Esophagus squamous epithelium (tissue), 5 donors: ENCODE measurements at places on chromosomes 2 and 18.

- no peak for DNase-seq
These were observed 524 bp upstream of the FEV start for GRCh38 chr2:218985325-218986091.

DNA sequence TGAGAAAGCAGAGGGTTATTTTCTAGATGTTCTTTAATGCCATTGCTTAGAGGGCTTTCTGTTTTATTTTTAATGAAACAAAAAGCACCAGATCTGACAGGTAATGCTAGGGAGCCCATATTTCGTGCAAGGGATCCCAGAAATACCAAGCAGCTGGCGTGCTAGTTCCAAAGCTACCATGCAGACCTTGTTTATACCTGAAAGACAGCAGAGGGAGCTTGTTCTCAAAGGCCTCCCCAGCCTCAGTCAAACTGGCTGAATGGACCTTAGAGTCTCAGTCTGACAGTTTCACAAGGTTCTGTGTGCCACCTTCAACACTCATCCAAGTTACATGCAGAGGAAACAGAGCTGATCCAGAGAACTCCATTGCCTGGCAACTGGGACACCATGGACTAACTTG, 48.6 kb downstream of the GALNT14 start:
- no peak for DNase-seq

DNA sequence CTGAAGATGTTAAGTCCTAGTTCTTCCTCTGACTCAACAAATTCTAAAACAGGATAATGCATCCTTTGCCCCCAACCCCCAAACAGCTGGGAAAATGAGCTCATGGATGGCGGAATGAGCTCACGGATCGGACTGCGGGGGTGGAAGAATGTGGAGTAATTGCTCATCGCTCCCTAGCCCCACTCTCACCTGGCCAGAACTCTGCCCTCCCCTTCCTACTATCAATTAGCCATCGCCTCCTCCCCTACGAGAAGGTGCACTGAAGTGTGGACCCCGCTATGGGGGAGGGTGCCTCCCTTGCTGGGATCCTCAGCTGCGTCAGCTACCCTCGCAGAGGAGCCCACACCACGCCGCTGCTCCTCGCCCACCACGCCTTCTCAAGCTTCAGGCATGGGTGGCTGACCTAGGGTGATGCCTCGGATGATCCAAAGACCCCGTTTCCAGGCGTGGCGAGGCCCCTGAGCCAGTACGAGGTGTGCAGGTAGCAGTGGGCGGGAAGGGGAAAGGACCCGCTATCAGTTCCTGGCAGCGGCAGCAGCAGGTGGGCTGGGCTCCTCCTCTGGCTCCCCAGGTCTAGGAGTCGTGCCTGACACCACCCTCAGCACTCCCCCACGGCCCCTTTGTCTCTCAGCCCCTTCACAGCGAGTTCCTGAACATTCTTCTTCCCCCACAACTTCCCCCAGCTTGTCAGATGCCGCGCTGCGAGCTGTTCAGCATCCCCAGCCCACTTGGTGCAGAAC, 82.1 kb upstream of the POMC start:
- DNase-seq = no peak

- no peak for DNase-seq
These were observed 95.7 kb downstream of the ASXL3 start for GRCh38 chr18:33673689-33674088.

- DNase-seq = no peak
These were observed 73.0 kb downstream of the COMMD1 start for GRCh38 chr2:61978522-61978921.

DNA sequence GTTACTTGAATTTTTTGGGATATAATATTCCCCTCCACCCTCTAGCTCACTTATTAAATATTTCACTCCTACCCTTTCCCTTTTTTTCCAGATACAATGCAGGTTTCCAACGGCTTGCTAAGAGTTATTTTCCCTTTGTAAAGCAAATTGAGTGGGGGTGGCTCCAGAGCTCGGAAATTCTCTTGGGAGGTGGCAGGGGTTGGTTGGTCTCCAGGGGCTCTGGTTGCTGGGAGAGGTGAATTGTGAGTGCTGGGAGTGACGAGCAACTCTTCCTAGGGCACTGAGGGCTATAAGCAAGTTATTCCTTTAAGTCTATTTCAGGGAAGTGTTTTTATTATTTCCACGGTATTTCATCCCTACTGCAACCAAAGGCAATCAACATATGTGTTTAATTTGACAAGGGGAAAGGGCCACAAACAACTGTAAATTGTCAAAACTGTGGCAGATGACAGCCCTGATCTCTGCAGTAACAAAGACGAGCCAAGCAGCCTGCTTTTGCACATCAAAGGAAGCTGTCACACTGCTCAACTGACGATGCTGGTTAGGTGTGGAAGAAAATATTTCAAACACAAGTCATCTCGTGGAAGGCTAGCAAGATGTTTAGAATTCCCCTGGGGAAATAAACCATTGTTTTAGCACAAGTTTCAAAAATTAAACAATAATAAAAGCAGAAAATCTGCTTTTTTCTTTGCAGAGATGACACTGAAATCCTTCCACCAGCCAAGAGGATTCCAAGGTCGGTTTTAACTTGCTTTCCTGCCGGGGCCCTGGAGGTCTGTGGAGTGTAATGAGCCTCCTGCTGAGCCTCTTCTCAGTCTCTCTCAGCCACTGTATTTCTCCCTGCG, 34.8 kb upstream of the ASXL2 start:
- DNase-seq = no peak

DNA sequence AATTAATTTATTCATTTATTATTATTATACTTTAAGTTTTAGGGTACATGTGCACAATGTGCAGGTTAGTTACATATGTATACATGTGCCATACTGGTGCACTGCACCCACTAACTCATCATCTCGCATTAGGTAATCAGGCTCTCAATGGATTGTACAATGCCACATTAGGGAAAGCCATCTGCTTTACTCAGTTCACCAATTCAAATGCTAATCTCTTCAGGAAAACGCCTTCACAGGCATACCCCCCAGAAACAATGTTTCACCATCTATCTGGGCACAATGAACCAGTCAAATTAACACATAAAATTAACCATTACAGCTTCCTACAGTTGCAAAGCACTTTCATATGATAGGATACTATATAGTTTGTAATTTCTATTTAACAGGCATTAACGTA, 84.8 kb upstream of the DNAJC10 start:
- DNase-seq = no peak

- DNase-seq = no peak
These were observed 131.7 kb downstream of the KLHL29 start for GRCh38 chr2:23516520-23517256.

GRCh38 chr2:77458216-77458615, 64.0 kb downstream of the LRRTM4 start:
- no peak for DNase-seq

DNA sequence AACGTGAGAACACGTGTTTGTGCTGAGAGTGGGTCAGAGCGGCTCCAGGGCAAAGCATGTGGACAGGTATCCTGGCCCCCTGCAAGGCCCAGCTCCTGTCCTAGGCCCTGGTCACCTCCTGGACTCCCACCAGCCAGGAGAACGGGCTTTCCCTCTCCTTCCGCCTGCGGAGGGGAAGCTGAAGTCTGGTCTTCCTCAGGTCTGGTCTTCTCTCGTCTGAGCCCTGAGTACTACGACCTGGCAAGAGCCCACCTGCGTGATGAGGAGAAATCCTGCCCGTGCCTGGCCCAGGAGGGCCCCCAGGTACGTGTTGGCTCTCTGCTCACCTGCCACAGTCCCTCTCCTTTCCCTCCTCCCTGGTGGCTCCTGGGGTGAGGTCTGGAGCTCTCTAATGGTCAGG, 963 bp downstream of the GNLY start:
- no peak for DNase-seq

DNA sequence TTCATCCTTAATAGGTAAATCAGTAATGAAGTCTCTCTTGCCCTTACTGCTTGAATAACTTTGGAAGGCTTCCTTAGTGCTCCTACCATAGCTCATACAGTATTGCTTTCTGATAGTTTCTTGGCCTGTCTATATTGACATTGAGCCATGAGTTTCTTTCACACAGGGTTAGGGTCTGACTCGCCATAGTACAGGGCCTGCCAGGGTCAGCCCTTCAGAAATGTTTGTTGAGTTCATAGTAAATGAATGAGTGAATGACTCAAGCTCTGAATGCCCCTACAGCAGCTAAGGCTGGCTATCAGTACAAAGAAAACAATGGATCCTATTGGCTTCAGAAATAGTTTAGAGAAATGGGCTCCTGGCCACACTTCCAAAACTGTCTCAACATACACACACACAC, 65.0 kb upstream of the LRATD1 start:
- no peak for DNase-seq

GRCh38 chr2:125857971-125858794, 797.8 kb upstream of the GYPC start:
- no peak for DNase-seq

GRCh38 chr2:4715065-4715464, 977.1 kb upstream of the SOX11 start:
- DNase-seq = no peak

GRCh38 chr2:86436328-86436727, 4.8 kb upstream of the KDM3A start:
- no peak for DNase-seq

DNA sequence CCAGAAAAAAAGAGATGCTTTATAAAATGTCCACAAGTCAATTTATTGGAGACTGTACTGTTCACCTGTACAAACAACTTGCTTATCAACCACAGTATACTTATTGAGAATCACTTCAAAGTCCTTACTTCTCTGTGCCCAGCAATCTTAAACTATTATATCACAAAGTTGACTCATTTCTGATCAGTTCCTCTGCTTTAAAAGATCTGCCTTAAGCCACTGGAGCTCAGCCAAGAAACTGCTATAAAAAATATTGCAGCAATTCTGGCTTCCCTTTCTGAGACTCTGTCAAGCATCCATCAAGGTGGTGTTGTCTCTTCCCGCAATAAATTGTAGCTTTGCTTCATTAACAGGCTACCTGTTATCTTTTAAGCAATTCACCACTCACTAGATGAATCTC, 375.2 kb upstream of the SPHKAP start:
- no peak for DNase-seq

- DNase-seq = no peak
These were observed 62.5 kb downstream of the RPIA start for GRCh38 chr2:88753833-88754584.

- DNase-seq = no peak
These were observed 50.5 kb upstream of the ST8SIA3 start for GRCh38 chr18:57301573-57302559.

GRCh38 chr2:120348737-120349439, 3.0 kb downstream of the INHBB start:
- DNase-seq = no peak

DNA sequence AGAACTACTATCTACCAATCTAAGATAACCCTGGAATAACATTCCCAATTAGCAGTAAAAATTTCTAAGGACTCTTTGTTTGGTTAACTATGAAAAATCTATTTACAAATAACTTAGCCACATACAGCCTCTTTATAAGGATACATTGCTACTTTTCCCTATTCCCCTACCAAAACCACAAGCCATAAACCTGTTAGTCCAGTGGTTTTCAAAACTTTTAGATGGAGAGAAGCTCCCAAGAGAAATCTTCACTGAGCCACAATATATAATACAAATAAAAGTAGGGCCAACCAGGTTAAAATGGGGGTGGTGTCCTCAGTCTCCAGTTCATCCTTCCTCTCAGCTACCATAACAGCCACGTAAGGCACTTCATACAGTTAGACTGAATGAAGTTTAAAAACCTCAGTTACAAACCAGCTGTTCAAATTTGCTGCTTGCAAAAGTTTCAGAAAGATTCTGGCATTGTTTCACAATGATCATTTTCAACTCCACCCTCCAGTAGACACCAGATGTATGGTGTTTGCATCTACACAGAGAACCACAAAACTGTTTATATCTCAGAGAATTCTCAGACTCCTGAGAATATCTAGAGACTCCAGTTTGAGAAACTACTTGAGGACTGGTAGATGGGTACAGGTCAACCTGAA, 26.0 kb downstream of the SOS1 start:
- no peak for DNase-seq

GRCh38 chr2:62974999-62975398, 75.6 kb upstream of the OTX1 start:
- no peak for DNase-seq

DNA sequence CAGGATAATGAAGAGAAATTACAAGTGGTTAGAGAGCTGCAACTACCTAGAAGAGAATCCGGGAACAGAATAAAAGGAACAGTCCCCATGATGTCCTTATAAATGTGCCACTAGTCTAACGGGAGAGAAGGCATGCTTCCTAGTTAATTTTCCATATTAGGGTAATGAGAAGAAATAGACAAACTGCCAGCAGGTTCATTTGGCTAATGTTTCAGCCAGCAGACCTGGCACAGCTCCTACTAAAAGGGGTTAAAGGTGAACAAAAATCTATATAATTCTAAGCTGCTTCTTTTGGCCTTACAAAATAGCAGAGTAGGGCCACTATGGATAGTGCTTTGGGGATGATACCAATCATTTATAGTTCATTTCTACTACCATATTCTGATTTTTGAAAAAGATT, 845.3 kb upstream of the GCFC2 start:
- DNase-seq = no peak

DNA sequence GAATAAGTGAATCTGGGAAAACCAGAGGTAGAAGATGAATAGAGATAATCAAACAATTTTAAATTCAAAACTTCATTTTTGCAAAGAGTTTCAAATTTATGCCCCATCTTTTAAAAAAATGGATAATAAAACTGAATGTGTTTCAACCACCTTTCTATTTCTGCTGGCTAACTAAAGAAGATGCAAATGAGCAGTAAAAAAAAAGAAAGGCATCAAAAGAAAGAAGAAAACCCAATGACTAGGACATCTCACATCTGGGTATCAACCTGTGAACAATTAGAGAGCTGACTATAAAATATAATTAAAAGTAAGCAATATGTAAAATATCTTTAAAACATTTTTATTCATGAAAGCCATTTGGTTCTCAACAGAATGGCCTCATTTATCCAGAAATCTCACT, 2.5 kb downstream of the PGAP1 start:
- no peak for DNase-seq

DNA sequence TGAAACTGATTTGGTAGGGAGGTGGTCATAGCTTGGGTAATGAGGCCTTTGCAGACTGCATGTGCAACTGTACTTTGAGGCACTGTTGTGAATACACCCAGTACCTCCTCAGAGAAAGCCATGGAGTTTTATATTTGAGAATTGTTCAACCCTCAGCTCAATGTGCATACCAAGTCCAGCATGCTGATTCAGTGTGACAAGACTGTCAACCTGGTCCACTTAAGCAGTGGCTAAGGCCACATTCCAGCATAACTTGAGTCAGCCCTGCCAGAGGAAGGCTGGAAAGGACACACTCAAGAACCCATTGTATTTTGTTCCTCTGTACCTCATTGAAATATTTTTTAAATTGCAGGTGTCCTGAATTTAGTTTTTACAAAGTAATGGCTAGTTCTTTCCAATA, 121.8 kb upstream of the HNMT start:
- no peak for DNase-seq

DNA sequence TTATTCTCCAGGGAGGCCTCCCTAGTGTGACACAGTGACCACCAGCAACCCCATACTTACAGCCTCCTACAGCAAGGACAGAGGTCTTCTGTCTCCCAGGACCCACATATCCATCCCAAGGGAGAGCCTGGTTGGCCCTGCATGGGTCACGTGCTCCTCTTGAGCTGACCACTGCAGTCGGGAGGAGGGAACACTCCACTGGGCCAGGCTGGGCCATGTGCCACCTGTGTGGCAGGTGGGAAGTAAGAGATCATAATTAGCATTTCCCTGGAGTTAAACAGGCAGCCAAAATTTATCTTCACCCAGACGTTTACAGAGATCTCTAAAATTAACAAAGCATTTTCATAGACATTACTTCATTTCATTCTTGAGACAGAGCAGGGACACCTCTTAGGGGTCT, 33.4 kb upstream of the MLPH start:
- DNase-seq = no peak

GRCh38 chr2:45771261-45771660, 119.8 kb downstream of the PRKCE start:
- DNase-seq = no peak

GRCh38 chr2:76793647-76794334, 728.4 kb downstream of the LRRTM4 start:
- DNase-seq = no peak
